ENCODE measurements at places on chromosomes 1 and 21.
A peak's percentile ranks its signal among the peaks of the same experiment; 100 is the strongest.

DNA sequence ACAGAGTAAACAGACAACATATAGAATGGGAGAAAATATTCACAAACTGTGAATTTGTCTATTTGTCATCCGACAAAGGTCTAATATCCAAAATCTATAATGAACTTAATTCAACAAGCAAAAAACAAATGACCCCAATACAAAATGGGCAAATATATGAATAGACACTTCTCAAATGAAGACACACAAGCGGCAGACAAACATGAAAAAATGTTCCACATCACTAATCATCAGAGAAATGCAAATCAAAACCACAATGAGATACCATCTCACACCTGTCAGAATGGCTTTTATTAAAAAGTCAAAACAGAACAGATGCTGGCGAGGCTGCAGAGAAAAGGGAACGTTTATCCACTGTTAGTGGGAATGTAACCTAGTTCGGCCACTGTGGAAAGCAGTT is 72.7 kb downstream of the SMYD3 start:
- DNase-seq, result no peak

- DNase-seq, result no peak
These were observed 5.8 kb downstream of the ACTN2 start for GRCh38 chr1:236692128-236692527.

DNA sequence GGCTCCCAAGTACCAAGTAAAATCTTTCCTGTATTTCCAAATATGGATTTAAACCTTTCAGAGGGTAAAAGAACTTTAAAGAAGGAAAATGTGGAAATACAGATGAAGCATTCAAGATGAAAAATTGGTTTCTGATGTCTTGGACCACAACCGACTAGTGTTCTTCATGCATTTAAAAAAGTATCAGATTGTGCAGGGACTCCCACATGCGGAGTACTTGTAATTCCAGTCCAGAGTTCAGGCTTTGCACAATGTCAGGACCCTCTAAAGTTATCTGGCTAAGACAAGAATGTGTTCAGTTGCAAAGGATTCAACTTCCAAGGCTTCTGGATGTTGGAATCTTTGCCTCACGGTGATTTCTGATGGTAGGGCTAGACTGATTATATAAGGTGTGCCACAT is 66.7 kb downstream of the RGL1 start:
- no peak for DNase-seq

GRCh38 chr1:12072741-12073140 is 9.6 kb downstream of the TNFRSF8 start:
- no peak for DNase-seq

GRCh38 chr1:231724041-231724440 is 97.5 kb downstream of the DISC1 start:
- no peak for DNase-seq

DNA sequence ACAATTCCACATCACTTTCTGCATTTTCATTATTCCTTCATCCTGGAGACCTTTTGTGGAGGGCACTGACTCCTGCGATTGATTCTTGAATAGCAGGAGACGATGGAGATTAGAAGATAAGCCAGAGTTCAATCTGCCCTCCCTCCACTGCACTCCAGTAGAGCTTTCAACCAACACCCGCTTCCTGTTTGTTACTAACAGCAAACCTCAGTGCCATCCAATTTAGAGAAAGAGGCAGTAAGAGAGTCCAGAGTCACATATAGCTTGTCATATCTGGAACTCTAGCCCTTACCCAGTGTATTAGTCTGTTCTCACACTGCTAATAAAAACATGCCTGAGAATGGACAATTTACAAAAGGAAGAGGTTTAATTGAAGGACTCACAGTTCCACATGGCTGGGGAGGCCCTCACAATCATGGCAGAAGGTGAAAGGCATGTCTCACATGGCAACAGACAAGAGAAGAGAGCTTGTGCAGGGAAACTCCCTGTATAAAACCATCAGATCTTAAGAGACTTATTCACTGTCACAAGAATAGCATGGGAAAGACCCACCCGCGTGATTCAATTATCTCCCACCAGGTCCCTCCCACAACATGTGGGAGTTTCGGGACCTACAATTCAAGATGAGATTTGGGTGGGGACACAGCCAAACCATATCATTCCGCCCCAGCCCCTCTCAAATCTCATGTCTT is 55.9 kb downstream of the PCBP3 start:
- DNase-seq, result no peak

- no peak for DNase-seq
These were observed 46.9 kb downstream of the SLC45A1 start for GRCh38 chr1:8364528-8365442.

GRCh38 chr1:161069731-161070270 is at the start of gene ARHGAP30:
ARHGAP30 (minus strand) TSS chr1:161069891; CDS start chr1:161069624, 267 bp downstream.
- DNase-seq, result no peak

GRCh38 chr1:220274251-220274855 is 2.1 kb upstream of the RAB3GAP2 start:
- DNase-seq, result peak; percentile 33

DNA sequence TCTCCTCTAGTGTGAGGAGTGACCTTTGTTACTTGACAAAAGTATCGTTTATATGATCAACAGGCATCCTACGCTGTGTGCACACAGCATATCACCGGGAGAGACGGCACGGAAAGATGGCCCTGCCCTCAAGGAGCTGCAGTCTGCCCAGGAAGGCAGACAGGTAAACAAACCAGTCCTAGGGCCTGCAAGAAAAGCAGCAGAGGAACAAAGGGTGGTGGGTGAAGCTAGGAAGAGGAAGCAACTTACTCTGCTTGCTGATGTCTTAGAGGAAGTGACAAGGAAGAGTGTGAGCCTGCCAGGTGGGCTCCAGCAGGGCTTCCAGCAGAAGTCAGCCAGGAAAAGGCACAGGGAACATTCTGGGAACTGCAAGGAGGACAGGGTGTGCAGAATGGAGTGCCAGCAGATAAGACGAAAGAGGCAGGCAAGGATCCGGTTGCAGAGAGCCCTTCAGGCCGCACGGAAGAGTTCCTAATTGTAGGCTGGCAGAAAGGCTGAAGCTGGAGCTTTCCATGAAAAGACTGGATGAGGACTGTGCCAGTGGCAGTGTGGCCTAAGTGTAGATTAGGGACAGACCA is 106.7 kb downstream of the SLC45A1 start:
- DNase-seq, result no peak

- no peak for DNase-seq
These were observed 3.4 kb upstream of the RNF19B start for GRCh38 chr1:32967888-32968568.

DNA sequence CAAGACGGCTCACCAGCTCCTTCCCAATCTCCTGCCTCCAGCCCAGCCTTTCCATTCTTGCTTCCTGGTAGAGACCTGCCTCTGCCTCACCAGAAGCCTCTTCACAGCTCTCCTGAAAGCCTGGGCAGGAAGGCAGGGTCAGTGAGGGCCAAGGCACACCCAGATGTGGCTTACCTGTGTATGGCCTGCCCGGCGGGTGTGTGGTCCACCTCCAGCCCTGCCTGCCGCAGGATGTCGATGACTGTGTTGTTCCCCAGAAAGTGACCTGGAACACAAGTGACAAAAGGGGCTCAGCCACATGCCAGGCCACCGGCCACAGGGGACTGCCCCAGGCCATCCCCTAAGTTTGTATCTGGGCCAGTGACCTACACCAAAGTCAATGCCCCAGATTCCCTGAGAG is 218.9 kb downstream of the TRABD2B start:
- DNase-seq, result no peak

DNA sequence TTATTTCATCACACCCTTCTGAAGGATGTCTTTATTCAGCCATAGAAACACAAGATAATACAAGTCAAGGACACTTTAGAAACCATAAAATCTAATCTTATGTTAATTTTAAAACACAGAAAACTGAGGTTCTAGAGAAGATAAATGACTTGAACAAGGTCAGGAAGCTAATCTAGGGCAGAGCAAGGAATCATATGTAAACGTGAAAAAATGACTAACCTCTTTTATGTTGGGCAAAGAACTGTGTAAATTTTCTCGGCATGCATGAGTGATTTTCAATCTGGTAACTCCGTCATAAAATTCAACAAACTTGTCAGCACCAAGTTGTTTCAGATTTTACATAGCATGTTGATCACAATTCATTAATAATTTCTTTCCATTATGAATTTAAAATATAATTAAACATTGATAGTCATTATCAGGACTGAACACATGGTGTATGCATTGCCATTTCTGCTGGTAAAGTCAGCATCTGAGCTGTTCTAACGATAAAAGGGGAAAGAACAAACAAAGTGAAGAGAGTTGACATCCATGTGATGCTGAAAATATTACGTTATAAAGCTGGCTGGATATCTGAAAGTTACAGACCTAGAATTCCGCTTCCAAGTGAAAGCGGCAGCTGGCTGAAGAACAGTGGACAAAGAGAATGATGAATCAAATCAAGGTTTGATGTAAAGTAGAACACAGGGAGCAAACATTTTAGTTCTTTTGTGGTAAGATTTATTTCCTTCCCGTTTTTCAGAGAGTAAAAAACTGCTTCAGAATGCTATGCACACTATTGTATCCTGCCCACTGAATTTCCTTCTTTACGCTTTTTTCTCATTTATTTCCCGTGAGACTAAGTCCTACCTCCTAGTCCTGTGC is 1037.4 kb upstream of the TMPRSS15 start:
- DNase-seq, result no peak

DNA sequence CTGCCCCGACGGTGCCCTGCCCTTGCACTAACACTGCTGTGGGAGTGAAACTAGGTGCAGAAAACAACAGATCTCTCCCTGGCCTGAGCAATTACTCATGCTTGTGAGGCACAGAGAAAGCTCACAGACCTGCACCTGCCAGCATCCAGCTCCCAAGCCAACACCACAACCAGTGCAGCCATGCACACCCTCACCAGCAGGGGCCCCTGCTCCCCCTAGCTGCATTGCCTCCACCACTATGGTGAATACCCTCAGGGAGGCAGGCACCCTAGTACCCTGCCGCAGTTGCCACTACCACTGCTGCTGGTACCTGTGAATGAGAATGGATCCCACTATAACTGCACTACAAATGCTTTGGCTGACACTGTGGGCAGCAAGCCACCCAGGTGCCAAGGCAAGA is 7.1 kb upstream of the DIRAS3 start:
- no peak for DNase-seq

GRCh38 chr1:59570524-59570923 is 244.2 kb upstream of the HOOK1 start:
- no peak for DNase-seq

DNA sequence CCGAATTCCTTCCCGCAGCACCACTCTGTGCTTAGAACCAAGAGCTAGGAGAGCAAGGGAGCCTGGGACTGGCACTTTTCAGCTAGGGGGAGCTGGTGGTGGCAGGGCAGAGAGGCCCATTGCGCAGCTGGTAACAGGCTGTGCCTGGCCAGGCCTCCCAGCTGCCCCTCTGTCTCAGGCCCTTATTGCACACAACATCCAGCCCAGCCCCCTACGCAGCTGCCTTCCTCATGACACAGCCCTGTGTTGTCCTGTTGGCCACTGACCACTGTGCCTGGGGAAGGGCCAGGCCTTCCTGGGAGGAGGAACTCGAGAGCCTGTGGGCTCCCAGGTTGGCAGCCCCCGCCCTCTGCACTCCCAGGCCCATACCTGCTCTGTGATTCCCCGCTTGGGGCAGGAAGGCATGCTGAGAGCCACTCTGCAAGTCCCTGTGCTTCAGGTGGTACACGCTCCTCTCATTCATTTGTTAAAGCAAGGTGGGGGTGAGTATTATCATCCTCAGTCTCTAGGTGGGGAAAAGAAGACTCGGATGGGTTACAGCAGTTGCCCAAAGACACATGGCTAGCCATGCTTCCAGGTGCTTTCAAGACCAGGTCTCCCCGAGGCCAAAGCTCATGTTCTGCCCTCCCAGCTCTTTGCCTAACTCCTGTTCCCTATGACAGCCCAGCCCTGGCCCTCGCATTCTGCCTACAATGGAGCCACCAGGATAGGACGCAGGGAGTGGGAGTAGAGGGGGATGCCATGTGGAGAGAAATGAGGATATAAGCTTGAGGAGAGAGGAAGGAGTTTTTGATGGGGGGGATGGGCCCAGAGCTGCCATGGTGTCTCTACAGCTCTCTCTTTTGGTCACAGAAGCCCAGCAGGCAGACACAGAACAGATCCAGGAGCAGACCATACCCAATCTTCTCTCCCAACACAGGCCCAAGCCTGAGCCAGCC is 81.8 kb downstream of the TMEM53 start:
- no peak for DNase-seq

DNA sequence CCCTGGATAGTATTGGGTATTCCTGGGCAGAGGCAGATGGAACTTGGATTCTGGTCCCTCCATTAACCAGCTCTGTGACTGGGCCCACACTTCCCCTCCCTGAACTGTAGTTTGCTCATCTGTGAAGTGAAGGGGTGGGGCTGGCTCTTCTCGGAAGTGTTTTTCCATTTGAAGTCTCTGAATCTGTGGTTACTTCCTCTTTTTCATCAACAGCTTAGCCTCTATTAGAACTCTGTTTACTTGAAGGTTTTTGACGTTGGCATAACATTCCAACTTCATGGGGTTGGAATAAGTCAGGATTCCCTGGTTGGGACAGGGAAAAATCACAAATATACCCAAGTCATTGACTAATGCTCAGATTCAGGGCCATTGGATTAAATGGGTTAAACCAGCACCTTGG is 3.6 kb downstream of the KIAA0040 start:
- no peak for DNase-seq

- peak; percentile 96 for DNase-seq
These were observed 142.8 kb downstream of the ZZZ3 start for GRCh38 chr1:77539519-77540142.

DNA sequence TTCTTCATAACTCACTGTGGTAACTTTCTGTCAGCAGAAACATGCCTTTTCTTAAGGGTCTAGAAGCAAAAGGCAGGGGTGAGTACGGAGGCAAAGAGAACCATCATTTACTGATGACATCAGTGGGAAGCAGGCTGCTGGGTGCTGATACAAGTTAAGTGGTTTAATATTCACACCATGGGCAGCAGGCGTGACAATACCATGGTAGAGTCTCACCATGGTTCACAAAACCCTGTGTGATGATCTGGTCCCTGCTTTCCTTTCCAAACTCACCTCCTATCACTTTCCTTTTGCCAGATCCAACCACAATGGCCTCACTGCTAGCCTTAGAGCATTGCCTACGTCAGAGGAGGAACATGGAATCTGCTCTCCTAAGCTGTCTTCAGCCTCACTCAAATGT is 8.7 kb downstream of the MAB21L3 start:
- no peak for DNase-seq

GRCh38 chr1:151367658-151368392 is 4.7 kb downstream of the SELENBP1 start:
- DNase-seq, result no peak

DNA sequence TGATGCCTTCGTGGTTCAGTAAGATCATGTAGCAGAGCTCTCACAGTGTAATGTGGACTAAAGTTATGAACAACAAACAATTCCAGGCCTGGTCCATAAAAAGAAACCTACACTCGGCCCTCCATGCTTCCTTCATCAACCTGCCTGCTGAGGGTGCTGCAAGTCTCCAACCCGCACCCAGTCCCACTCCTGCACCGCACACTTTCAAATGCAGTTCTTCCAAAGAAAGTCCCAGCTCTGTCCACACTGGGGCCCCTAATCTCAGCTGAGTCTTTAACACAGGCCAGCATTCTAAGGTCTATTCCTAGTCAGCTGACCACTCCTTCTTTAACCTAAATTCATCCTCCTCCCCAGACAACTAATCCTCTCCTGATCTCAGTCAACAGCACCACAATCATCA is 71.5 kb upstream of the NR5A2 start:
- DNase-seq, result no peak

- DNase-seq, result no peak
These were observed 102.8 kb downstream of the ETS2 start for GRCh38 chr21:38908537-38908936.

Measured in stromal cell of bone marrow (primary cell).